ENCODE measurements at places on chromosomes 1 and 21. TPM values are rescaled to one million over a fixed set of nuclear protein-coding genes. Genes with fewer than 3 reads are reported as not detected.

- DNase-seq = no peak
These were observed 241.0 kb upstream of the POU3F1 start for GRCh38 chr1:38287547-38287946.

DNA sequence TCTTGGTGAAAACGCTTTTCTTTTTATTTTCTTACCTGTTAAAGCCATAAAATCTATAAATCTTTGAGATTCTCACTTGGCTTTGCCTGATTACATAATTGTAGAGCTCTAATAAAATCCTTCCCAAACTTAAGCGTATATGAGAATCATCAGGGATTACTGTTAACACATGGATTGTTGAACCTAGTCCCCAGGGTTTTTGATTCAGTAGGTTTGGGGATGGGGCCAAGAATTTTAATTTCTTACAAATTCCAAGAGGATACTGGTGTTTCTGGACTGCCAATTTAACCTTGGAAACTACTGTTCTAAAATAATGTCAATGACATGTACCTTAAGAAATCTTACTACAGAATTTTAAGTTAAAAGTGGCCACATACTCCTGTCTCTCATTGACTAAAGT, 694.2 kb downstream of the BRINP3 start:
- DNase-seq = no peak

DNA sequence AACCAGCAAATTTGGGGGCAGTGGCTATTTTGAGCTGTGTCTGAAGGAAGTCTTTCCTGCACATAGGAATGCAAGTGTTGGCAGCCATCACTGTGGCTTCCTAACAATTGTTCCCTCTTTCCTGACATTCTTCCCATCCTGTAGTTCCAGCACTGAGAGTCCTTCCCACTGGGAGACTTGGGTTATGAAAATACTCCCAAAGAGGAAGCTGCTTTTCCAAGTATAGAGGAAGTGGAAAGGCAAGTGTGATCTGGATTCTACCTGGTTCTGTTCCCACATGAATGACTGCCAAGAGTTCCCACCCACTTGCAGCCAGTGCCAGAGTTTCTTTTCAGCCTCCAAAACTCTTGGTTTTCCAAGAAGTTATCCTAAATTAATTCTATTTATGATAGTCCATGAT, 98.5 kb upstream of the CD53 start:
- no peak for DNase-seq

- no peak for DNase-seq
These were observed 87.9 kb downstream of the PLPP3 start for GRCh38 chr1:56491441-56491840.

CLEC20A gene
- 0.26 TPM for polyA plus RNA-seq

GRCh38 chr1:10429868-10430215, 391 bp upstream of the CENPS start:
- DNase-seq = no peak

GLMP gene
- polyA plus RNA-seq = 66.3 TPM

DNA sequence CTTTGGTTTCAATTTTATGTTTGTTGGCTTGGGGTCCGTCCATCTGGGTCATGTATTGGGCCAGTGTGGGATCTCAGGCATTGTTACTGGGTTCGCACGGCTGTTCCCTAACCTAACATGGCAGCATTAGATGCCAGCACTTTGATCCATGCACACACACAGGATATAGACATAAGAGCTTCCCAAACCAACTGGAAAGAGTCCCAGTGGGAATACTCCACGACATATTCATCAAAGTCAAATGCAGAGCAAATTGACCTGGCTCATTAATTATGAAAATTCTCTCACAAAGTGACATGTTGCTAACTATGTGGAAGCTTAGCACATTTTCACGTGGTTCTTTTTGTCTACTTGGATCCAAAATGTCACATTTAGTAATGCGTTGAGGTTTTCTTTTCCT, 130.4 kb downstream of the SETD4 start:
- no peak for DNase-seq

DNA sequence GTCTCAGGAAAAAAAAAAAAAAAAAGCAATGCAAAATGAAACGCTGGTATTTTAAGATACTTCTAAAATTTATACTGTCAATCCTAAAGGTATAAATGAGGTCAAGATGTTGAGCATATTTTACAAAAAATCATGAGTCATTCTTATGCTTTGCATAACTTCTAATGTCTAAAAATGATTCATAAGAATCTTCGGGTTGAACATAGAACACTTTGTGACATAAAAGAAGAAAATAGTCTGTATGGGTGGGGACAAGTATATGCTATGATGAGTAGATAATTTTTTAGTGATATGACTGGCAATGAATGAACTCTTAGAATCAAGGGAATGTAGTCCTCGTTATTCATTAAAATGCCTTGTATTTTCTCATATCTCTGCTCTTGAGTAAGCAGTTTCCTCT, 416.9 kb upstream of the USP24 start:
- DNase-seq = no peak

VPS72 gene
- 76.1 TPM for polyA plus RNA-seq

GRCh38 chr1:219676012-219676765, 63.3 kb upstream of the ZC3H11B start:
- DNase-seq = no peak

- peak; percentile 40 for DNase-seq
These were observed 88.9 kb upstream of the WLS start for GRCh38 chr1:68321084-68321685.

GOLT1A gene
- 4.6 TPM for polyA plus RNA-seq
